ENCODE measurements at places on chromosomes 13 and 19. TPM values are rescaled to one million over a fixed set of nuclear protein-coding genes. Genes with fewer than 3 reads are reported as not detected.

The PDX1 gene
- polyA plus RNA-seq, result 6.6 TPM

The IGLON5 gene
- 0.28 TPM for polyA plus RNA-seq

The PRTN3 gene
- polyA plus RNA-seq, result 0.07 TPM

The C13orf42 gene
- polyA plus RNA-seq, result not detected

The ZNF154 gene
- polyA plus RNA-seq, result 0.79 TPM

The ATP8A2 gene
- polyA plus RNA-seq, result 0.14 TPM

The GMIP gene
- polyA plus RNA-seq, result 4.9 TPM

The PTPRH gene
- 3.0 TPM for polyA plus RNA-seq

The RASGRP4 gene
- 8.2 TPM for polyA plus RNA-seq

The DIAPH3 gene
- 0.45 TPM for polyA plus RNA-seq

The CEACAM5 gene
- polyA plus RNA-seq, result 0.56 TPM

The IFI30 gene
- polyA plus RNA-seq, result 70.3 TPM

The ONECUT3 gene
- not detected for polyA plus RNA-seq

The S1PR4 gene
- polyA plus RNA-seq, result 8.3 TPM

The KISS1R gene
- polyA plus RNA-seq, result not detected

The SSC5D gene
- 0.28 TPM for polyA plus RNA-seq

The RFPL4A gene
- not detected for polyA plus RNA-seq

The CYP2A7 gene
- polyA plus RNA-seq, result not detected

The DNAAF3 gene
- polyA plus RNA-seq, result 0.10 TPM

The PEAK3 gene
- 0.10 TPM for polyA plus RNA-seq

The ANKLE1 gene
- polyA plus RNA-seq, result 0.34 TPM

The QPCTL gene
- polyA plus RNA-seq, result 4.9 TPM

The CYP2B6 gene
- not detected for polyA plus RNA-seq

The SPHK2 gene
- 8.4 TPM for polyA plus RNA-seq

The CEBPA gene
- 33.6 TPM for polyA plus RNA-seq

The FDX2 gene
- 13.0 TPM for polyA plus RNA-seq

The PALM3 gene
- polyA plus RNA-seq, result 1.9 TPM

The NPHS1 gene
- 0.42 TPM for polyA plus RNA-seq

The F7 gene
- 0.12 TPM for polyA plus RNA-seq

The ZNF71 gene
- 3.4 TPM for polyA plus RNA-seq

The CGB2 gene
- not detected for polyA plus RNA-seq

The ZNF283 gene
- polyA plus RNA-seq, result 2.2 TPM

The HSPB6 gene
- polyA plus RNA-seq, result 608 TPM

The AMER2 gene
- not detected for polyA plus RNA-seq

The FAM124A gene
- 6.9 TPM for polyA plus RNA-seq

The TEX26 gene
- not detected for polyA plus RNA-seq
